ENCODE measurements at places on chromosomes 2 and 18. TPM values are rescaled to one million over a fixed set of nuclear protein-coding genes. Genes with fewer than 3 reads are reported as not detected.

Gene LBH
- polyA plus RNA-seq: 115 TPM

Gene CTAGE1
- polyA plus RNA-seq: not detected

DNA sequence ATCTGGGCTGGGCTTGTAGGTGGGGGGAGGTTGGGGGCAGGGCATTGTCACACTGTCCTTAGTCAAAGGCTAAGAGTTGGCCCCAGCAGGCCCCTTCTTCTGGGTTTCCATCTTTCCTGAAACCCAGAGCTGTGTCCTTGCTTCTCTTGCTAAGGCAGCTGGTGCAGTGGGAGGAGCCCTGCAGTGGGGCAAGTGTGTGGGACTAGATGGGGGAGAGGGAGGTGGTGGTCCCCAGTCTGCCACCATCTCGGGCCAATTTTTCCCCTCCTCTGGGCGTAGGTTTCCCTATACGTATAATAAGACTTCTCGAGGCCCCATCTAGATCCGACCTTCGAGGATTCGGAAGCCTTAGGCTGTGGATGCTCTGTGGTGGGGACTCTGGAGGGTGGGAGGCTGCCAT is 3.5 kb downstream of the KCNF1 start:
- no peak for DNase-seq

DNA sequence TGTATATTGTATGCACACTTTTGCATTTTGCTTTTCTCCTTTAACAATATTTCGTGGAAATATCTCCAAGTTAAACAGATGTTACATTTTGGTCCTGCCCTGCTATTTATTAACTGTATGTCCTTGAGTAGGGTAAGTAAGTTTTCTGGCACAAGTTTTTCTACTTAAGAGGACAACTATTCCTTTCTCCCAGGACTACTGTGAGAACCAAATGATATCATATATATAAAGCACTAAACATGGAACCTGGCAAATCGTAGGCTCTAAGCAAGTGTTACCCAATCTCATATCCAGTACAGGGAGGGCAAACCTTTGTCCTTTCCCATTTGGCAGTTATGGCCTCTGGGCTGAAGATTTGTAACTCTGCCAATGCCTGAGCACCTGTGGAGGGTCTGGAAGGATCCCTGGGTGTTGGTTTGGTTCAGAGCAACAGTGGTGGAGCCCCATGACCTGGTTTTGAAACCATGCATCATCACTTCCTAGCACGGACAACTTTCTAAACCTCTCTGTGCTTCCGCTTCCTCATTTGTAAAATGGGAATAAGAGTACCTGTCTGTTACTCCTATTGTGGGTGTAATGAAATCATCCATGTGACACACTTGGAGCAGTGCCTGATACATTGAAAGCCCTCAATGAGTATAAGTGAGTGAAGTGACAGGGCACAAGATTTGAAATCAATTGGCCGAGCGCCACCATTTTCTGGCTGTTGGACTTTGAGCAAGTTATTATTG is 28.3 kb upstream of the ICOS start:
- DNase-seq: no peak

Gene CREG2
- polyA plus RNA-seq: not detected

DNA sequence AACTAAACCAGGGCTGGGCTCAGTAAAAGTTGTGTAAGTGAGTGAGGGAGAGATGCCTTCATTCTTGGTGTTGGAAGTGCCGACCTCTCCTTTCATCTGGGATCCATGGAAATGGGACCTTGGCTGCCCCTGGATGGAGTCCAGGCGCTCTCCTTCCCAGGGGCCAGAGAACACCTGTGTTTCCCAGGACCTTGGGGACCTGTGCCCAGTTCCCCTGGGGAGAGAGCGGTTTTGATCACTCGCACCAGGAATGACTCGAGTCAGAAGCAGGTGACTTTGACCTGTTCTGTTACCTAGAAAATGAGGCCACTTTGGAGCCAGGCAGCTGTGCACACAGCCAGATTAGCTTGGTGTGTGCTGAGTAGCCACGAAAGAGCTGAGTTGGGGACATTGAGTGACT is 97.3 kb downstream of the SH3BP4 start:
- no peak for DNase-seq

DNA sequence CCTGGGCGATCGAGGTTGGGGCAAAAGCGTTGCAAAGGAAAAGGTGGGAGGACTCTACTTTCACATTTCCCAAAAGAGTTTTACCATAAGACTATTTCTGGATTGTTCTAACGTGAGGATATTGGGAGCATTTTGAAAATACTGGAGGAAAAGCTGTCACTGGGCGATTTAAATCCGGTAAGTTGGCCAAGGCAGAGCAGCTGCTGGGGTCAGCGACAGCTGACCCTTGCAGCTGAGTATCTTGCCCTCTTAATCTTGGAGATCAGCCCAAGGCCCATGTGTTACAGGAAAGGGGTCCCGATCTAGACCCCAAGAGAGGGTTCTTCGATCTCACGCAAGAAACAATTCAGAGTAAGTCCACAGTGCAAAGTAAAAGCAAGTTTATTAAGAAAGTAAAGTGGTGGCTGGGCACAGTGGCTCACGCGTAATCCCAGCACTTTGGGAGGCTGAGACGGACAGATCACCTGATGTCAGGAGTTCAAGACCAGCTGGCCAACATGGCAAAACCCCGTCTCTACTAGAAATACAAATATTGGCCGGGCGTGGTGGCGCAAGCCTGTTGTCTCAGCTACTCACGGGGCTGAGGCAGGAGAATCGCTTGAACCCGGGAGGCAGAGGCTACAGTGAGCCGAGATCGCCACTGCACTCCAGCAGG is 964 bp upstream of the ST3GAL5 start:
- no peak for DNase-seq

DNA sequence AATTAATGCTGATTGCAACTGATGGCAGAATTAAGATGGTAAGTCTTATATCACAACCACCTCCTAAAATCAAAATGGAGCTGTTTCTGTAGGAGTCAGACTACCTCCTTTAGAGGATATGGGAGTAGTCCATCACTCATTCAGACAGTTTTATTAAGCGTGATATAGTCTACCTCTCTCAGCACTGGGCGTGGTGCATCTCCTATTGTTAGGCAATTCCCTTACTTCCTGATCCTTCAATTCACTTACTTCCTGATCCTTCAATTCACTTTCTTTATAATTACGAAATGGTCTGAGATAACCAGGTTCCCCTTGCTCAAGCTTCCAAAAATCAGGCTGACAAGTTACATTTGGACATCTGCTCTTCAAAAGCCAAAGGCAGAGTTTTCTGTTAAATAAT is 31.9 kb downstream of the ATP8B1 start:
- DNase-seq: no peak

- DNase-seq: no peak
Observed at GRCh38 chr2:113980946-113981345, 91.1 kb downstream of the ACTR3 start.

- no peak for DNase-seq
Observed at GRCh38 chr18:25456334-25457010, 104.5 kb upstream of the ZNF521 start.

DNA sequence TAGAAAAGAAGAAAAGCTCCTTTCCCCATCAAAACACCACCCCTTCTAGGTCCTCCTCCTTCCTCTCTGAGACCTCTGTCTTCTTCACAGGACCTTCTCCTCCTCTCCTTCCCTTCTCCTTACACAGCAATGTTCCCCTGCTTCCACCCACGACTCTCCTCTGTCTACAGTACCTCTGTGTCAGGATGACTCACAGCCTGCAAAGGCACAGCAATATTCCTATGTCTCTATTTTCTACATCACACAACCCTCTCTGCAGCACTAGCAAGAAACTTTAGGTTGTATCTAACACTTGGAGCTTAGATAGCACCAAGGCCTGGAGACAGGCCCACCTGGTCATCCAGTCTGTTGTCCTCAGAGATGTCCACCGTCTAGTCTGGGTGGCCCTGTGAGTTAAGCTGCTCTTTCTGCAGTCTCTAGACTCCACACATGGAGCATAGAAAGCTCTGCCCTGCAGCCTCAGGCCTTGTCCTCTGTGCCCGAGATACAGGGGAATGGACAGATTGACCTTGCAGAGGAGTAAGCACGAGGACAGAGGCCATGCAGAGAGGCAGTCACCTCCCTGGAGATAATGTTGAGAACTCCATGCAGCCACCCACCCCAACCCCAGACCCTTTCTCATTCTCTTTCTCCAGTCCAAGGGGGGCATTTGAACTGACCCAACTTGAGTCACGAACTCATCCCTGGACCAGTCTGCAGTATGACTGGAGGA is 212.0 kb downstream of the TNS1 start:
- peak; percentile 14 for DNase-seq

Gene GPR35
- polyA plus RNA-seq: 0.17 TPM

- no peak for DNase-seq
Observed at GRCh38 chr2:7033136-7033960, 116.1 kb downstream of the RNF144A start.

DNA sequence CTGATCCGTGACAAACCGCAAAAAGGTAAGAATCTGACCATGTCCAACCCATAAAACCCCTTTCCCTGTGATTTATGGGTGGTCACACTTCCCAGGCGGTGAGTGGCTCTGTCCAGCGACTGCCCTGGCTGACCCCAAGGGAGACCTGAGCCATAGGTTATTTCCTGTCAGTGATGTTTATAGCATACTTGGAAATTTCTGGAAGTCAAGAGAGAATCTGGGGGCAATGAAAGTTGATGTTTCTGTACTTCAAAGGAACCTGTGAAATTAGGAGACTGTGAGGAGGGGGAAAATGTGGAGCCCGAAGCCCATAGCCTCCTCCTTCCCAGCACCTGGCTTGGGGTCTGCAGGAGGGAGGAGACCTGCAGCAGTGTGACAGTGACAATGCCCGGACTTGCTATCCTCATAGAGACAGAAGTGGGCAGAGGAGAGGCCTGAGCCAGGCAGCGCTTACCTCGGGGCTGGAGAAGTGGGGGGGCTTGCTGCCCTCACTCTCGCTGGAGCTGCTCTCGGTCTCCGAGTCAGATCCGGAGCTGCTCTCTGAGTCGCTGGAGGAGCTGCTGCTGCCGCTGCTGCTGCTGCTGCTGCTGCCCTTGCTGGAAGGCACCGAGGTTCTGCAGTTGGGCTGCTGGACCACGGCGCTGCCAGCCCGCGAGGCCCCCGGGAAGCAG is 111.3 kb upstream of the REV1 start:
- DNase-seq: no peak

Gene CD8B2
- not detected for polyA plus RNA-seq

- no peak for DNase-seq
Observed at GRCh38 chr2:60282886-60283285, 270.6 kb downstream of the BCL11A start.

GRCh38 chr18:61731178-61731577 is 161.6 kb downstream of the RNF152 start:
- DNase-seq: no peak

Gene IL1R2
- polyA plus RNA-seq: not detected

GRCh38 chr2:72222829-72223564 is 75.3 kb upstream of the CYP26B1 start:
- DNase-seq: no peak

Gene CD8B
- not detected for polyA plus RNA-seq

GRCh38 chr2:18804536-18804935 is 215.2 kb upstream of the NT5C1B start:
- DNase-seq: no peak

DNA sequence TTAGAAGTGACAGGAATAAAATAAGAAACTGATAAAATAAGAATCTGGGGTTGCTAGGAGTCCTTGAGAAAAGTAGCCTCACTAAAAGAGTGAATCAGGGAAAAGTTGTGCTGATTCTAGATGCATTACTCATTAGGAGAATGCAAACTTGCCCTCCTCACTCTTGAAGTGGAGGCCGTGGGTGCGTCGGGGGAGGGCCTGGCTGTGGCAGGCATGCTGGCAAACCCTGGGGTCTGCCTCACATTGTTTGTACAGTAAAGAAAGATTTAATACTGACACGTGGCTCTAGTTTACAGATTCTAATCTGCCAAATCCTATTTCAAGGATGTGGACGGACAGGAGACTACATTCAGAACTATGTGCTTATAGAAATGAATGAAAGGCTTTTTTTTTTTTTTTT is 41.9 kb downstream of the TANC1 start:
- DNase-seq: no peak

GRCh38 chr2:70374616-70375015 is 72.7 kb upstream of the FAM136A start:
- no peak for DNase-seq

- DNase-seq: no peak
Observed at GRCh38 chr2:75133621-75134570, 65.4 kb downstream of the TACR1 start.

- DNase-seq: no peak
Observed at GRCh38 chr2:106816974-106817373, 69.0 kb downstream of the ST6GAL2 start.

Measured in BJ (cell line).